Skeletal muscle tissue (tissue), 5 donors: ENCODE measurements at places on chromosomes 1 and 21. TPM values are rescaled to one million over a fixed set of nuclear protein-coding genes. Genes with fewer than 3 reads are reported as not detected.

The CNST gene
- total RNA-seq: 15.1 TPM

The RYR2 gene
- 5.7 TPM for total RNA-seq

The OR14K1 gene
- total RNA-seq: 0.52 TPM

The SDC3 gene
- total RNA-seq: 8.9 TPM

The SPRR2B gene
- not detected for total RNA-seq

The CCT3 gene
- 293 TPM for total RNA-seq

The COL8A2 gene
- 11.0 TPM for total RNA-seq

The FAM72D gene
- 0.52 TPM for total RNA-seq
